CD4-positive, alpha-beta T cell treated with Interferon gamma for 1 hour (primary cell): ENCODE measurements at places on chromosomes 3 and 15.

GRCh38 chr15:58966698-58967097 lies 20.8 kb upstream of the RNF111 start:
- DNase-seq, result no peak

DNA sequence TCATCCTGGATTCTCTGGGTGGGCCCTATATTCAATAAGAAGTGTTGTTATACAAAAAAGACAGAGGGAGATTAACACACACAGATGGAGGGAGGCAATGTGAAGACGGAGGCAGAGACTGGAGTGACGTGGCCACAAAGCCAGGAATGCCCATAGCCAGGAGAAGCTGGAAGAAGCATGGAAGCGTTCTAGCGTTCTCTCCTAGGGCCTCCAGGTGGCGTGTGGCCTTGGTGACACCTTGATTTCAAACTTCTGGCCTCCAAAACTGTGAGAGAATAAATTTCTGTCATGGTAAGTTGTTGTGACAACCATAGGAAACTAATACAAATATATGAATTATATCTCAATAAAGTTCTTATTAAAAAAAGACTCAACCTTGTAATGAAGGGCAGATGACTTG lies 21.3 kb downstream of the THBS1 start:
- no peak for DNase-seq

DNA sequence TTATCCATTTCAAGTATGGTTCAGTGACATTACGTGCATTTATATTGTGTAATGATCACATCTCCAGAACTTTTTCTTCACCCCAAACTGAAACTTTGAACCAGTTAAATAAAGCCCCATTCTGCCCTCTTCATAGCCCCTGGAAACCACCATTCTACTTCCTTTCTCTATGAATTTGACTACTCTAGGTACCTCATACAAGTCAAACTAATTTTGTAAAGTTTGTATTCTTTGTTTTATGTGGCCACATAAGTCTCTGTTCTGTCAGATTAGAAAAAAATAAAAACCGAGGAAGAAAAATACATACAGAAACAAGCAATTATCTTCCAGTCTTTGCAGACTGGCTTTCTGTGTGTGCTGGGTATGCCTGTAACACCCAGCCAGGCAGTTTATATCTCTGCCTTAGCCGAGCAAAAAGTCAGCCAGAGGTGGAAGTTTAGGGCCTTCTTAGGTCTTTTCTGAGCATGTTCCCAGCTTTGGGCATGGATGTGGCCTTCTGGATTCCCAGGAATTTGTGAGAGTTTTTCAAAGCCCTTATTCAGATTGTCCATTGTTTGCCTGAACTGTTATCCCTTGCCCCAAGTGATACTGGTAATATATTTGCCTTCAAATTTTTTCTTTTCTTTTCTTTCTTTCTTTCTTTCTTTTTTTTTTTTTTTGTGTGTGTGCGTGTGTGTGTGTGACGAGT lies 6.0 kb upstream of the GRAMD1C start:
- no peak for DNase-seq

- DNase-seq, result no peak
Measured at GRCh38 chr3:150922611-150923010, 17.4 kb upstream of the MINDY4B start.

DNA sequence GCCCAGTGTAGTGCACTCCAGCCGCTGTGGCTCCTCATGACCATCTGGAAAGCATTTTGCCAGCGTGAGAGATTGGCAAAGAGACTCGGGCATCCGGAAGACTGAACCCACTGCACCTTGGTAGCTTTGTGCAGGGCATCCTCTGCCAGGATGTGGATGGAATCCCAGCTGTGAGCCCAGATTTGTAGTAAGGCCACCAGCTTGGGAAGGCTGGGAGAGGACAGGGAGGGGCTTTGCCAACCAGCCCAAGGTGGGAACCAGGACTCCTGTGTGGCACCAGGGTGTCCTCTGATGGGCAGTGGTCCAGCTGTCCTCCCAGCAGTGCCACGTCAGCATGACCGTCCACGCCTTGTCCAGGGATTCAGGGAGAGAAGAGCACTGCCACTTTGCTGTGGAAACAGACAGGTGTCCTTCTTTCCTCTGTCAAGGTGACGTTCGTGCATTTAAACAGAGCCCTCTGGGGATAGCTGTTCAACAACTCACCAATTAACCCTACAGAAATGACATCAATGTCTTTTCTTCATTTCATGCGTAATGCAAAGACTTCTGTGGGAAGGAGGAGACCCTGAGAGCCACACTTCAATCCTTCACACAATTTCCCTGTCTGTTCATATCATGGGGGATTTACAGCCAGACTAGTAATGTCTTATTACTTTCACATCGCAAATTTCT lies 19.1 kb downstream of the KLF15 start:
- no peak for DNase-seq

GRCh38 chr3:180646187-180646790 lies 33.0 kb downstream of the CCDC39 start:
- no peak for DNase-seq

GRCh38 chr3:169827712-169828111 lies 15.0 kb upstream of the LRRC34 start:
- DNase-seq, result no peak

DNA sequence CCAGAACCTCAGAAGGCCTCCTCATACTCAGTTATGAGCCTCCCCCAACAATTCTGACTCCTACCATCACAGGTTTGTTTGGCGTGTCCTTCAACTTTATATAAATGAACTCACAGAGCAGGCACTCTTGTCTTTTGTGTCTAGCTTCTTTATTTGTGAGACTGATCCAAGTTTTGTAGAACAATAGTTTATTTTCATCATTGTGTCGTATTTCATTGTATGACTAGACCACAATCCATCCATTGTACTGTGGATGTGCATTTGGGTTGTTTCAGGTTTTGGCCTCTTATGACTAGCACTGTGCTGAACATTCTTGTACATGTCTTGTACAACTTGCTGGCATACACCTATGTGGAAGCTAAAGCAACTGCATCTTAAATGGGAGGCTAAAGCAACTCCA lies 292.8 kb upstream of the LYSMD4 start:
- DNase-seq, result no peak

DNA sequence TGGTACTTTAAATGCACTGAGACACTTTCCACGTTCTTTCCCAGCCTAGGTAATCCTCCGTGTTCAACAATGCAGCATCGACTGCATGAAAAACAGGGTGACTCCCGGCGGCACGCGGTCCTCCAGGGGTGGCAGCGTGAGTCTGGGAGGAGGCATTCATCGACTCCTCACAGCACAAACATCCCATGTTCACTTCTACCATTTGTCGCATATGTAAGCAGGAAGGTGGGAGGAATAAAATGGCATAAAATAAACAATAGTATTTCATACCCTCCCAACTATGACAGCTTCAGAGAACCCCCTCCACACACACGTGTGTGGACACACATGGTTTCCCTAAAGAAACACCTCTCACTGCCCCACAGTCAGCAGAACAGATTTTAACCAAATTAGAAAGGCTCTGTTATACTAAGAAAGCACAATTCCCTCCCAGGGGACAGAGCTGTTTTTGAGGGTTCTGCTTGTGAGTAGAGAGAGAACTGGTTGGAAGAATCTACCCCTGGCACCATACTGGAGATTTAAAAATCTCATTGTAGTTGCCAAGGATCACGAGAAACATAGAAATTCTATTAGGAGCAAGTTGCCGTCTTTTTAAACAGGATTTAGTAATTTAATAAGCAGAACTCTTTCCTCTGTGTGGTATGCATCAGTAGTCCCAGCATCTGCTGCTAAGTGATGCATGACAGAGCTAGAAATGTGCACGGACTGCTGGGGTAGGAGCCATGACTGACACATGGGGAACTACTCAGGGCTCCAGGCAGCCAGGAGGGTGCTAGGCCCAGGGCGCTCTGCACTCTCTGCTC lies 6.0 kb downstream of the FAM43A start:
- peak; percentile 47 for DNase-seq

DNA sequence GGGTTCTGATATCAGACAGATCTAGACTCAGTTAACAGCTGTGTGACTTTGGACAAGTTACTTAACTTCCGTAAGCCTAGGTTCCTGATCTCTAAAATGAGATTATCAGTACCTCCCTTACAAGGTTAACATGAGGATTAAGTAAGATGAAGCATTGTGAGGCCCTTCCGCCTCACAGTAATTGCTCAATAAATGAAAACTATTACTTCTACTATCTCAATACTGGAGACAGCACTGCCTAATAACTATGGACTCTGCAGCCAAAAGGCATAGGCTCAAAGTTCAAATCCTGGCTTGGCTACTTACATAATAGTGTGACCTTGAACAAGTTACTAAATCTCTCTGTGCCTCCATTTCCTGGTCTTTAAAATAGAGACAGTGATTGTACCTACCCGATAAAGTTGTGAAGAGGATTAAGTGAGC lies 82.0 kb upstream of the ATP11B start:
- DNase-seq, result no peak

GRCh38 chr3:55431041-55431440 lies 56.1 kb downstream of the WNT5A start:
- DNase-seq, result no peak

DNA sequence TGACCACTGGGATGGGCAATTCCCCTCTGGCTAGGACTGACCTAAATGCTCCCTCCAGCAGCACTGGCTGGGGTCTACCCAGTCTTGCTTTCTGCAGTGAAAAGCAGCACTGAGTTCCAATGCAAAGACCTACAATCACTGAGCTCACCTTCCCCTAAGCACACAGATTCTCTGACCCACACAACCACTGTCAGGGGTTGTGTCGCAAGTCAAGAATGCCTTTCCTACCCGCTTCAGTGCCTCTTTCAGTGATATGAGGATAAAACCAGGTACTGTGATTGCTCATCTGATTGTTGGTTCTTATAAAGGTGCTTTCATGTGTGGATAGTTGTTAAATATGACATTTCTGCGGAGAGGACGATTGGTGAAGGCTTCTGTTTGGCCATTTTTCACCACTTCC lies 345.6 kb downstream of the GAP43 start:
- DNase-seq, result no peak

DNA sequence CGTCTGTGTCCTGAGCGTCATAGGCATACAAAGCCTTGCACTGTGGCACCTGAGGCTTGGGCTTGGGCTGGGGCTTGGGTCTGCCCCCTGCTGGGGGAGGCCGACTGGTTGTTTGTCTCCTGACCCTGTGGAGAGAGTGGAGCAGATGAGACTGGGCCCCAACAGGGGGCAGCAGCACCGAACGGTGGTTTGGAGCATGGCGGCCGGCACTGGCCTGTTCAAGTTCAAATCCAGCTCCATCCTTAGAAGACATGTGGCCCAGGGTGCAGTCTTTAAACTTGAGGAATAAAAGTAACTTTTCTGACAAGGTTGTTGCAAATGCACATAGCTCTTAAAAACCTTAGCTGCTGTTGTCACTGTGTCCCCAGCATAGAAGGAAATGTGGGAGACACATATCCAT lies 33.3 kb downstream of the CCNB2 start:
- peak; percentile 65 for DNase-seq

DNA sequence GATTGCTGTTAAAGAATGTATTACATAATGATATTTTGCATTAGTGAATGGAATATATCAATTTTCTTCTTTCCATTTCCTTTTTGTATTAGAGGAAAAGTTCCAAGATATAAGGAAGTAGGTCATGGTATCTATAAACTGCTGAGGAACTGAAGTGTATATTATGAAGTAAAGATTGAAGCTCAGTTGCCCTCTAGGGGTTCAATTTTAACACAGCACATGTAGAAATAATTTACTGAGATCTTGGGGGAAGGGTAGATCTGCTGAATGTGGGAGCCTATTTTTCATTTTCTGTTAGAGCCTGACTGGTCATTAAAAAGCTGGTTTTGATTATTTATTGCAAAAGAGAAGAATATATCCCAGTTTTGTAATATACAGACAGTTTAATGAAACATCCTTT lies 45.2 kb downstream of the CMC1 start:
- no peak for DNase-seq

- DNase-seq, result no peak
Measured at GRCh38 chr15:92902737-92903593, 2.8 kb downstream of the CHD2 start.

DNA sequence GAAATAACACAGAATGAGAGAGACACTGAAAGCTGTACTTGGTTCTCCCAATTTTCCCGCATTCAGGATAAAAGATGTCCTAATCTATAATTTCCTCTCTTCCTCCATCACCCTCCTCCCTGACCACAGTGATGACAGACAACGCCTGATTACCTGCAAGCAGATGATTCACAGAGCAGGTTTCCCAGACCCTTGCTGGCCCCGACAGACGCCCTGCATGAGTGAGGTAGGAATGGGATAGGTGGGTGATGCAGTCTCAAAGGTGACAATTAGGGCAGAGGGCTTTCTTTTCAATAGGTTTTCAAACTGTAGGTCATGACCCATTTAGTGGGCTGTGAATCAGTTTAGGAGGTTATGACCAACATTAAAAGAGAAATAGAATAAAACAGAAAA lies 5.2 kb upstream of the CXCR6 start:
- DNase-seq, result no peak

GRCh38 chr15:91926908-91927270 lies 73.4 kb downstream of the SLCO3A1 start:
- no peak for DNase-seq

DNA sequence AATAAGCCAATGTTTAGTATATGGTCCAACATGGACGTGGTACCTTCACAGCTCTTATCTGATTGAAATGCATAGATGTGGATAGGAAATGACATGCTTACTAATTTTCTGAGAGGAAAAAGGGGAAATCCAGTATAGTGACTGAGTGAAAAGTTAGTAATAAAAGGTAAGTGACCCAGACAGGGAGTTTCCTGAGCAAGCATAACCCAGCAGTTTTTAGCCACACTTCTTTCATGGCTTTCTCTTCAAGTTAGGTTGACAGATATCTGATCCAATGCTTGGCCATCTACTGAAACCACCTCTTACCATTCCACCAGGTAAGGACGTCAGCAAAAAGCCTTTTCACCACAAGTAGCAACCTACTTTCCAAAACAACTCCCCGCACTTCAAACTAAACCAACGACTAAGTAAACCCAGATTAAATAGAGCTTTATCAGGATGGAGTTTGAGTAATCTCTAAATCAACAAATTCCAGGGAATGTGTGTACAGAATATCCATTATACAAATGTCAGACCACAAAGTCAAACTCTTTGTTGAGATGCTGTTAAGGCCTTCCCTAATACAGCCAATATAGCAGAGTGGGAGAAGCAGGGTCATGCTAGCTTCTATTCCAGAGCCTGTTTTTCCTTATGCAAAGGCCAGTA lies 329.7 kb downstream of the RORA start:
- DNase-seq, result no peak

DNA sequence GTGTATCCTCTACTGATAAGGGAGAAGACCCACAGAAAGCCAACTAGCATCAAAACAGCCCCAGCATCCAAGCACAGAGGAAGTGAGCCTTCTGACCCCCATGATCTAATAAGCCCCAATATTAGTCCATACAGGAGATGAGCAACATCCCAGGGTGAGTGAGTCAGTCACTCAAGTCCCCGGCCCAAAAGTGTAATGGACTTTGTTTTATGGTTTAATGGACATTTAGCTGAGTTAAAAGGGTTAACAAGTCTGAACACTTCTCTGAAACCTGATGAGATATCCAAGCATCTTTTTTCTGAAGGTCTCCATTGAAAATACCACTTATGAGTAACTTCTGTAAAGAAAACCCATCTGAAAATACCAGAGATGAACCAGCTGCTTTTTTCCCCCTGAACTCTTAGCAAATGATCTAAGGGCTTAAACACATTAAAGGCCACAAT lies 115.6 kb downstream of the GREM1 start:
- DNase-seq, result no peak

- DNase-seq, result no peak
Measured at GRCh38 chr3:112638327-112639020, 2.5 kb downstream of the CCDC80 start.

- peak; percentile 47 for DNase-seq
Measured at GRCh38 chr15:90300988-90301706, 35.7 kb downstream of the NGRN start.

GRCh38 chr3:105322570-105323273 lies 44.0 kb upstream of the ALCAM start:
- DNase-seq, result no peak

- DNase-seq, result no peak
Measured at GRCh38 chr3:123792473-123793201, 91.5 kb downstream of the MYLK start.
